Epithelial cell of proximal tubule (primary cell): ENCODE measurements at places on chromosomes 4 and X.

GRCh38 chrX:42491137-42491907, 286.6 kb downstream of the PPP1R2C start:
- peak; percentile 67 for DNase-seq

DNA sequence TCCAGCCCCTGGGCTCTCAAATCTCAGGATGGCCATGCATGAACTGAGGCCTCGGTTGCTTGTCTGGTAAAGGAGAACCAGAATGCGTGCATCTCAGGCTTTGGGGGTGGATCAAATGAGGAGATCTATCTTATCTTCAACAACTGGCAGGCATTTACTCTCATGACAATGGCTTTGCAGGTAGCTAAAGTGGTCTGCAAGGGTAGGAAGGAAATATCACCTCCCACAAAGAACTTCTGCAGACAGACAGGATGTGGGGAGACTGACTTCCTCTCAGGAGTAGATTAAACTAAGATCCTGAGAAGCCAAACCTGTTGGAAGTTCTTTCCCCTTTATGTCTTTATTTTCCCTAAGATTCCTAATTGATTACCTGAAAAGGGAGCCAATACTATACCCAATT, 7.8 kb downstream of the LDB2 start:
- DNase-seq: no peak

- DNase-seq: no peak
These were observed 8.7 kb upstream of the TIMM8A start for GRCh38 chrX:101357166-101357795.

GRCh38 chr4:150135134-150135772, 57.0 kb downstream of the DCLK2 start:
- DNase-seq: no peak

- DNase-seq: no peak
These were observed 173.9 kb upstream of the VCX3A start for GRCh38 chrX:6708676-6709380.

GRCh38 chrX:47166126-47166525, 21.1 kb downstream of the RBM10 start:
- DNase-seq: no peak

DNA sequence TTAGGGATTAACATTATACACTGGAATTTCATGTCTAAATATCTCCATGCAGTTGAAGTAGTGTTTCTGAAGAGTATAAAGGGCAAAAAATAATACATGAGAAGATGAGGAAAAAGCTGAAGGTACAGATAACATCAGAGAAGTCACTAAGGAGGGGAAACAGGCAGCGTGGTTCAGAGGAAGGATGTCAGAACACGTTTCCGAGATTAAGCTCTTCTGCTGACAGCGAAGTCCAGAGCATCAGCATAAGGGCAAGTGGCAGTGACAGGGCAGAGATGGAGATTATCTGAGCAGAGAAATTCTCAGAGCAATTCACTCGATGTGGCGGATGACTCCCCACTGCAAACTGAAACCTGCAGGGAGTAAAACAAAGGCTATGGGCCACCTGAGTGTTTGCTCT, 443.2 kb upstream of the FRG1 start:
- no peak for DNase-seq

- DNase-seq: no peak
These were observed 9.7 kb upstream of the NAT8L start for GRCh38 chr4:2049381-2049780.

GRCh38 chr4:81470456-81471297, 1.0 kb downstream of the RASGEF1B start:
- DNase-seq: peak; percentile 42

DNA sequence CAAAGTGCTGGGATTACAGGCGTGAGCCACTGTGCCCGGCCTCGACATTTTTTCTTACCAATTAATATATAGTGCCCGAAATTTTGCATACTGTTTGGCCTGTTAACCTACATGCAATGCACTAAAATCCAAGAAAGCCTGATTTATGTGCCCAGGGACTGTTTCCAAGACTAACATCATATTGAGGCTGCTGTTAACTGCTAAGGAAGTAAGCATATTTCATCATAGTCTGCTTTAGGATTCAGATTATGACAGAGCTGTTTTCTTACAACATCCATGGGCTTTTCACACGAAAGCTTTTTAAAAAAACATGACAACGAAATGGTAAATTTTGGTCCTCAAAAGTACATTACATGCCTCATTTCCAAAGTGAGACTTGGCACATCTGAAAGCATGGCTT, 84.4 kb downstream of the STOX2 start:
- no peak for DNase-seq

- DNase-seq: no peak
These were observed 204.9 kb upstream of the PPARGC1A start for GRCh38 chr4:24094726-24095125.
